Esophagus squamous epithelium (tissue), 5 donors: ENCODE measurements at places on chromosomes 2 and 18.

- no peak for DNase-seq
Measured at GRCh38 chr2:708667-709066, 31.5 kb upstream of the TMEM18 start.

DNA sequence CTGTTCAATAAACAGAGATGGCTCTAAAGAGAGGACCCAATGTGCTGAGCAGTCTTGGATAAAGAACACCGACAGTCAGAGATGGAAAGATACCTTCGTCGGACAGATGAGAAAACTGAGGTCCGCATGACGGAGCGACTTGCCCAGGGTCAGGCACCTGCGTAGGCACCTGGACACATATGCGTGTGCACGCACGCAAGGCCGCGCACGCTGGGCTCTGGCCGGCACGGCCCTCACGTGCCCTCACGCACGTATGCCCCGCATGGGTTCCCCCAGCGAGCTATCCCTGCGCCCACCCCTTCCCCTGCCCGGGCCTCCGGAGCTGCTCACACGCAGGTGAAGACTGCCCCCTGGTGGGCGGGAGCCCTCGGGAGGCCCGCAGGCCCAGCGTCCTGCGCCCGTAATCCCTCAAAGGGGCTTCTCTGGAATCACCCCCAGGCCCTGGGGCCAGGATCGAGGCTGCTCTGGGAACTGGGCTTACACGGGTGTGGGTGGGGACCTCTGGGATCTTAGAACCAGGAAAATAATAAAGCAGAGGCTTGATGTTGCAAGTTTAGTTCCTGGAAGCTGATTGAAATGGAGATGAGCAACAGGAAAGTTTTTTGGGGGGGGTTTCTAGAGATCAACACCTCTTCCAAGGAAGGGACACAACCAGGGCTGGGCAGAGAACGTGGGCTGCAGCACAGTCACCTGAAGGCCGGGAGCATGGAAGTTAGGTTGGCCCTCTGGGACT is 246.3 kb downstream of the TNS1 start:
- DNase-seq = no peak

DNA sequence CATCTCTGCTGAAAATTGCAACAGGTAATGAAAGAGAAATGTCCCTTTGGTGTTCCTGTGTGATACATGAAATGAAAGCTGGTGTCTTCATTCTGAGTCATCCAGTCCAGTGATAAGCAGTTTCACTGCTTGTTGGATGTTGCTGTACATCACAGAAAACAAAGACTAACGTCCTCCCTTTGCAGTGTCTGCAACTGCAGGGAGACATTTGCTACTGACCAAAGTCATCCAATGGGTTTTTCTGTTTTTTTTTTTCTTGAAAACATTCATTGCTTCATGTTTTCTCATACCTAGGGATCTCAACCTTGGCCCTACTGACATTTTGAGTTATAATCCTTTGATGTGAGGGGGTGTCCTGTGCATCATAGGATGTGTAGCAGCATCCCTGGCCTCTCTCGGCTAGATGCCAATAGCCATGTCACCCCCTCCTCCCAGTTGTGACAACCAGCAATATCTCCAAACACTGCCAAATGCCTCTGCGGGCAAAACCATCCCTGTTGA is 63.6 kb upstream of the FZD5 start:
- DNase-seq = no peak

DNA sequence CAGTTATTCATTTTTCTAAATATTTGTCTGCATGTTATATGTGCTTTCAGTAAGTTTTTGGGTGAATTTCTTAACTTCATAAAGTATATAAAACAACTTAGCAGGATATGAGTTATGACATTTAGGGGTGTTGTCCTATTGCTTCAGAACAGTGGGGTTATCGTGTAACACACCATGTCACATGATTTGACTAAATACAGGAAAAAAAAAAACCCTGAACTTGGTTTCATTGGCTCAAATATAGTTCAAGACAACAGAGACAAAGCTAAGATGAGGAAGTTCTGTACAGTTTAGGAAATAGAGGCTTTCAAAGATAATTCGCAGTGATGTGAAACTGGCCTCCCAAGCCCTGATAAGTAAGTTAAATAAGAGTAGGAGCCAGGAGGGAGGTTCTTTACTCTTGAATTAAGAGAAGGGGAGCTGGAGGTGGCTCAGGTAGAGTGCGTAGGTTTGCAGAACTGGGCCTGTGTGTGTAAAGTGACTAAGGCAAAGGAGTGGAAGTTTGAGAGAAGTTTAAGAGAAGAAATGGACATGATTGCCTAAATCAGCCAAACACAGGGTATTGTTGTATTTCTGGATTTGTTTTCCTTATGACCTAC is 53.9 kb downstream of the LIMS1 start:
- DNase-seq = no peak

GRCh38 chr2:178152977-178153376 is 40.7 kb downstream of the RBM45 start:
- DNase-seq = no peak

- DNase-seq = no peak
Measured at GRCh38 chr2:156679820-156680219, 243.6 kb downstream of the GPD2 start.

DNA sequence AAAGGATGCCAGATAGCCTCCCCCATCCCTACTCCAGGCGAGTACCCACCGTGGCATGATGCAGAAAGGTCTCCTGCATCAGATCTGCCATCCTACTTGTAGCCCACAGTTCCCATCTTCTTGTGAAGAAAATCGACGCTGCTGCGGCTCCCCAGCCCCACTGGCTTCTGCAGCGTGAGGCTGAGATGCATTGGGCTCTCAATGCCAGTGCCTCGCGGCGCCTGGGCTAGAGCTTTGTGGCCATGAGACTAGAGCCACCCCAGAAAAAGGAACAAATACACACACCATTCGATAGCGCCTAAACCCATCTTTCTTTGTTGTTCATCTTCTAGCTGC is 2.8 kb downstream of the NOL4 start:
- DNase-seq = no peak

GRCh38 chr2:105962221-105962620 is 217.5 kb downstream of the NCK2 start:
- no peak for DNase-seq

GRCh38 chr2:73870084-73870483 is 22.7 kb upstream of the ACTG2 start:
- no peak for DNase-seq

DNA sequence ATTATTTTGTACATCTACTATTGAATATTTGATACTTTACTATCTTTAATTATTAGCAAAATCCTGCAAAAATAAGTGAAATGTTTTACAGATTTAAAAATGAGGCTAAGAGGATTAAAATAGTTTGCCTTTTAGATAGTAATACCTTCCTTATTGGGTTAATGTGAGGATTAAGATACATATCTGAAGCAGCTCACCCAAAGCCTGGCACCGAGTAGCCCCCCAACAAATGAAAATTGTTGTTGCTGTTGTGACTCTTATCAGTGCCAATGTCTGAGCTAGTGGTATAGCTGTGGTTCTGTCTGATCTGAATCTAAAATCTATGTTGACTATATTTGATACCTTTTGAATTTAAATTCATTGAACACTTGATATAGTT is 34.6 kb downstream of the GULP1 start:
- no peak for DNase-seq

DNA sequence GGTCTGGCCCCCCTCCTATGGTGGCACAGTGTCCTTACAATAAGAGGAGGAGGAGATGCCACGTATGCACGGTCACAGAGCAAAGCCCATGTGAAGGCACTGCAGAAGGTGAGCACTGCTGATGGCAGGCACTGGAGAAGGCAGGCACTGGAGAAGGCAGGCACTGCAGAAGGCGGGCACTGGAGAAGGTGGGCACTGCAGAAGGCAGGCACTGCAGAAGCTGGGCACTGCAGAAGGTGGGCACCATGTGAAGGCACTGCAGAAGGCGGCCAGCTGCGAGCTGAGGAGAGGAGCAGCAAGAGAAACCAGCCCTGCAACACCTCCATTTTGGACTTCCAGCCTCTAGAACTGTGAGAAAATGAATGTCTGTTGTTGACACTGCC is 46.3 kb downstream of the MEX3C start:
- DNase-seq = no peak

DNA sequence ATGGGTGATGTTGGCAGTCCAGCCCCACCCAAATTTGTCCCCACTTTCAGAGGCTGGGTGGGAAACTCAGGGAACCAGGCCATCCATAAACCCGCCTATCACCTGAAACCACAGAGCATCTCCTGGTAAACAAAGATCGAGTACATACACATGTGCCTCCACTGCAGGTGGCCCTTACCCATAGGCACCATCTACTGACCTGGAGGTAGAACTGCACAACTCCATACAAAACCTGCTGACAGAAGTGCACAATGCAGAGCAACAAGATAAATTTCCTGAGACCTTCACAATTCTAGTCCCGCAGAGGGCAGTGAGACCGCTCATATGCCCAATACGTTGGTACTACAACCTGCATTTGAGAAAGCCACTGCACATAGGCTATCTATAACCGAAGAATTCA is 856.3 kb downstream of the SUCLG1 start:
- no peak for DNase-seq

GRCh38 chr2:220904015-220904414 is 668.1 kb downstream of the EPHA4 start:
- DNase-seq = no peak

- no peak for DNase-seq
Measured at GRCh38 chr18:44716697-44717163, 36.0 kb downstream of the SETBP1 start.

- DNase-seq = no peak
Measured at GRCh38 chr2:208718828-208719227, 312.2 kb downstream of the PTH2R start.

DNA sequence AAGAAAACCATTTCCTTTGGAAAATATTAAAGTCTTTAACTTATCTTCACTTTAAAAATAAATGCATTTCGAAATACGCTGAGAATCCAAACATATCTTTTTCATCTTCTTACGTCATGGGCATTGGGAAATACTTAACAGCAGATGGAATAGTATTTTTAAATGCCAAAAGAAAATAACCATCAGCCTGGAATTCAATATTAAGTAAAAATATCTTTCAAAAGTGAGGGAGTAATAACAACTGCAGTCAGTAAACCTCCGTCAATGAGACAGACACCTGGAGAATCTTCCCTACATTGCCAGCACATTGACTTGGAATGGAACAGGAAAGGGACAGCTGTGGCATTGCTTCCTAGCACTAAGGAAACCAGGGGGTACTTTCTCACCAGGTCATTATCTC is 290.4 kb upstream of the TNP1 start:
- no peak for DNase-seq

GRCh38 chr2:226758921-226759640 is 40.5 kb downstream of the IRS1 start:
- no peak for DNase-seq

DNA sequence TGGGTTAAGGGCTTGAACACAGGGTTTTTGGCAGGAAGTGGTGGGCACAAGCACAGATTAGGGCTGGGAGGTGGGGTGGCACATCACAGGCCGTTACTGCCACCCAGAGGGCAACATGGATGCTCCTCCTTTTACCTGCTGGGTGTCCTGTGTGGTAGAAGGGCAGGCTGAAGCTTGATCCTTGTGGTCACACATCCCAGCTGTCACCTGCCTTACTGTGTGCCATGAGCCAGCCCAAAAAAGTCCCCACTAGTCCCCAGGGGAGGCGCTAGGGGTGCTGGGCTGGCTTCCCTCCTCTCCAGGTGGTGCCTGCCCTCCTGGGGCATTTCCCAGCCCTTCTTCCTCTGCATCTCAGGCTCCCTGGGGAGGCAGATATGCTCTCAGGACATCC is 50.5 kb upstream of the ALPP start:
- no peak for DNase-seq
